Thyroid gland (tissue), 4 donors: ENCODE measurements at places on chromosomes 5 and 9. TPM values are rescaled to one million over a fixed set of nuclear protein-coding genes. Genes with fewer than 3 reads are reported as not detected.

DNA sequence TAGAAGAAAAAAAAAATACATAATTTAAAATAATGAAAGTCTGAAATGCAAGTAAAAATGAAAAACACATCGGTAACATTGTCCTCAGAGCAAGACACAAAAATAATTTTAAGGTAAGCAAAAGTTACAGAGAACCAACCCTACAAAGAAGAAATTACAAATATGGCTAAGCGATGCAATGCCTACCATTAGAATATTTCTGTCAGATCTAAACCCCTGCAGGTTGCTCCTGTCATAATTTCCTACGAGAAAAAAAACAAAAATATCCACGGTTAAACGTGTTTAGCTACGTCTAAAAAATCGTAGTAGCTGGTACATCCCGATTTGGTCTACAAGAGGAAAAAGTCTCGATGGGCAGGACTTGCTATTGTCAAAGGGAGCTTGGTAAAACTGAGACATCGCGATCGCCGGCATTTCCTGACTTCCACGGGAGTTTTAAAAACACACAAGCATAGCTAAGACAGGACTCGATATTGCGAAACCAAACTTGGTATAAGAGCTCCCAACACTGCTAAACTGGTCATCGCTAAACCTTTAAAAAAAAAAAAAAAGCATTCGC, 1.1 kb upstream of the ANXA2R start:
- peak overlapping the region; percentile 91 for H3K27ac ChIP-seq
- no peak for DNase-seq
- H3K27me3 ChIP-seq: peaks cover 45% of the 10 kb centered on the region
- H3K4me1 ChIP-seq: peaks cover 20% of the 10 kb centered on the region
- no peaks in the 10 kb centered on the region for H3K36me3 ChIP-seq

GRCh38 chr9:94445863-94446262, 109.0 kb upstream of the PCAT7 start:
- H3K4me3 ChIP-seq: no peak overlapping the region
- peak; percentile 43 for DNase-seq
- peaks cover 7% of the 10 kb centered on the region for H3K36me3 ChIP-seq

GRCh38 chr5:140633021-140633471, at the start of gene CD14:
CD14 (minus strand) TSS chr5:140633175; CDS start chr5:140633071, 104 bp downstream.
- peak within 1 kb of the TSS; percentile 52 for H3K4me3 ChIP-seq
- DNase-seq: peak; percentile 56
- H3K27ac ChIP-seq: peak within 1 kb of the TSS; percentile 79
- peaks cover 18% of the 10 kb centered on the region for H3K4me1 ChIP-seq

- peaks cover 24% of the 10 kb centered on the region for H3K4me1 ChIP-seq
- no peak overlapping the region for H3K4me3 ChIP-seq
- peaks cover 4% of the 10 kb centered on the region for H3K36me3 ChIP-seq
Observed at GRCh38 chr5:119393201-119393691, 37.4 kb downstream of the TNFAIP8 start.

GRCh38 chr9:98331536-98332259, 76.2 kb upstream of the TBC1D2 start:
- H3K36me3 ChIP-seq: no peaks in the 10 kb centered on the region
- H3K4me1 ChIP-seq: no peaks in the 10 kb centered on the region
- H3K27me3 ChIP-seq: no peaks in the 10 kb centered on the region
- DNase-seq: no peak
- no peak overlapping the region for H3K27ac ChIP-seq

- H3K4me1 ChIP-seq: no peaks in the 10 kb centered on the region
- H3K36me3 ChIP-seq: no peaks in the 10 kb centered on the region
- no peak overlapping the region for H3K4me3 ChIP-seq
- DNase-seq: no peak
- no peaks in the 10 kb centered on the region for H3K27me3 ChIP-seq
Observed at GRCh38 chr5:133709209-133709725, 96.9 kb upstream of the FSTL4 start.

DNA sequence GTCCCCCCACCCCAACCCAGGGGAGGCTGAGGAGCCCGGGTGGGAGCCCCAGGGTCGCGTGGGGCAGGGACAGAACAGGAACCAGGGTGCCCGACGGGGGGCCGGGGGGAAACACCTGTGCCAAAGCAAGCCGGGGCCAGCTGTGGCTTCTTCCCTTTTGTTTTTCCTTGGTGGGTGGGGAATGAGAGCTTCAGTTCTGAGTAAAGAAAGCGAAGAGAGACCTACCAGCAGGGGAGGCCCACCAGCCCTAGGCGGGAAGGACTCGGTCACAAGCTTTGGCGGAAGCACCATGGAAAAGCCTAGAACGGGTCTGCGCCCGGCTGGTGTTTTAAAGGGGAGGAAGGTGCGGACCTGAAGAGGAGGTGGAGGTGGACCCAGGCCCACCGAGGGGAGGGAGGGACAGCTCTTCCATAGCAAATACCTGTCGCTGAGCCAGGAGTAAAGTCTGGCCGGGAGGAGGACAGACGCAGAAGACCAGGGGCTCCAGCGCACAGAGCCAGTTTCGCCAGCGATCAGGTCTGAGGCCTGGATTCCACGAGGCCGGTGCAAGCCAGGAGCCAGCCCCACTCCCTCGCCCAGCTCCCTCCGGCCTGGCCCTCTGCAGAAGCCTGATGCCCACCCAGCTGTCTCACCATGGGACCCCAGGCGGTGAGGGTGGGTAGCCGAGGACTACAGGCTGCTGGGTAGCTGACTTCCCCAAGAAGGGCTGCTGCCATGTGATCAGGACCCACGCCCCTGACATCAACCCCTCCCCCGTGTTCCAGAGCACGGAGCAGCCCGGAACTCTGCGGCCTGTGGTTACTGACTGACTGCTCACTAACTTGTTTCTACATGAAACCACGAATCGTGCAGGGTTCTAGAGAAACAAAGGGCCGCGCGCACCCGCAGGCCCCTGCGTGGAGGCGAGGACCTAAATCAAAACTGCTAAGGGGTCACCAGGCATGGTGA, 849 bp upstream of the MGAT1 start:
- H3K4me3 ChIP-seq: peak overlapping the region; percentile 25
- no peaks in the 10 kb centered on the region for H3K27me3 ChIP-seq
- H3K27ac ChIP-seq: peak overlapping the region; percentile 96
- H3K4me1 ChIP-seq: peaks cover 87% of the 10 kb centered on the region
- no peaks in the 10 kb centered on the region for H3K36me3 ChIP-seq

DNA sequence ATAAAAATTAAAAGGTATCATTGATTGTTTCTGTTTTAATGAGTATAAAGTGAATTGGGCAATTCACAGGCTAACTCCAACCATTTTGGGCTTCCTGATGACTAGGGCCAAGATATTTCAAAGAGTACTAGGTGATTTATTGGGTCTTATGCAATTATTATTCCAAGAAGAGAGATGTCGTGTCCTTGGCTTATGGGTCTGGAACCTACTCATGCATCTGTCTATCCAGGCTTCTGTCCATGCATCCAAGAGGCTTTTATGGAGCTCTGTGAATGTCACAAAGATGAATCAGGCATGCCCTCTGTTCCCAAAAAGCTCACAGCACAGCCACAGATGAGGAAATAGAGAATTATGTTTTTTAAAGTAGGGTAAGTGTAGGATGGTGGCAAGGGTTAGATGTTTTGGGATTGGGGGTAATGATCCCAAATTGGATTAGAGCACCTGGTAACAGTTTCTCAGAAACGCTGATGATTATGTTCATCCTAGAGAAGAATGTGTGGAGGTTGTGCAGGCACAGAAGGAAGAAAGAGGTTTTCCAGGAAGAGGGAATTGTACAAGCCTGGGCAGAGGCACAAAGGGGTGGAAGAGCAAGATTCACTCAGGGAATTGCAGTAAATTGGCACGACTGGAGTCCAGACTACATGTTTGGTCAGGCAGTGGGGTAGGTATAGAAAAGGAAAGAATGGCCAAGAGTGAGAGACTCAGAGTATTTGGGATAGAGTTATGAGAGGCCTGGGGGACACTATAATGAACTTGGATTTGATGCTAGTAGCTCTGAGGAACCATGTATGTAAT, 83.0 kb upstream of the TNC start:
- no peaks in the 10 kb centered on the region for H3K27me3 ChIP-seq
- H3K4me1 ChIP-seq: no peaks in the 10 kb centered on the region
- H3K27ac ChIP-seq: no peak overlapping the region
- DNase-seq: no peak
- H3K36me3 ChIP-seq: no peaks in the 10 kb centered on the region

Gene PHF2
- 33.2 TPM for total RNA-seq

Gene DDX4
- total RNA-seq: 0.33 TPM

Gene MACIR
- total RNA-seq: 17.2 TPM

Gene RALGPS1
- 38.4 TPM for total RNA-seq

Gene LRRC14B
- not detected for total RNA-seq

Gene WDR41
- total RNA-seq: 93.9 TPM

Gene RNF38
- total RNA-seq: 36.9 TPM

Gene TXNDC8
- not detected for total RNA-seq
